ENCODE measurements at places on chromosomes 1 and 21. TPM values are rescaled to one million over a fixed set of nuclear protein-coding genes. Genes with fewer than 3 reads are reported as not detected.

GRCh38 chr1:61254634-61255357 is 172.4 kb downstream of the NFIA start:
- H3K36me3 ChIP-seq, result peaks cover 2% of the 10 kb centered on the region
- peak; percentile 42 for DNase-seq
- peaks cover 27% of the 10 kb centered on the region for H3K4me1 ChIP-seq
- peak overlapping the region; percentile 14 for H3K4me3 ChIP-seq

- H3K36me3 ChIP-seq, result peaks cover 29% of the 10 kb centered on the region
- no peaks in the 10 kb centered on the region for H3K4me1 ChIP-seq
- no peak for DNase-seq
- no peak overlapping the region for H3K27ac ChIP-seq
These were observed 25.1 kb upstream of the ASPM start for GRCh38 chr1:197171531-197171930.

- no peaks in the 10 kb centered on the region for H3K36me3 ChIP-seq
- H3K27me3 ChIP-seq, result peaks cover 34% of the 10 kb centered on the region
- peaks cover 22% of the 10 kb centered on the region for H3K4me1 ChIP-seq
- DNase-seq, result no peak
These were observed 96.9 kb upstream of the TARDBP start for GRCh38 chr1:10915594-10915993.

DNA sequence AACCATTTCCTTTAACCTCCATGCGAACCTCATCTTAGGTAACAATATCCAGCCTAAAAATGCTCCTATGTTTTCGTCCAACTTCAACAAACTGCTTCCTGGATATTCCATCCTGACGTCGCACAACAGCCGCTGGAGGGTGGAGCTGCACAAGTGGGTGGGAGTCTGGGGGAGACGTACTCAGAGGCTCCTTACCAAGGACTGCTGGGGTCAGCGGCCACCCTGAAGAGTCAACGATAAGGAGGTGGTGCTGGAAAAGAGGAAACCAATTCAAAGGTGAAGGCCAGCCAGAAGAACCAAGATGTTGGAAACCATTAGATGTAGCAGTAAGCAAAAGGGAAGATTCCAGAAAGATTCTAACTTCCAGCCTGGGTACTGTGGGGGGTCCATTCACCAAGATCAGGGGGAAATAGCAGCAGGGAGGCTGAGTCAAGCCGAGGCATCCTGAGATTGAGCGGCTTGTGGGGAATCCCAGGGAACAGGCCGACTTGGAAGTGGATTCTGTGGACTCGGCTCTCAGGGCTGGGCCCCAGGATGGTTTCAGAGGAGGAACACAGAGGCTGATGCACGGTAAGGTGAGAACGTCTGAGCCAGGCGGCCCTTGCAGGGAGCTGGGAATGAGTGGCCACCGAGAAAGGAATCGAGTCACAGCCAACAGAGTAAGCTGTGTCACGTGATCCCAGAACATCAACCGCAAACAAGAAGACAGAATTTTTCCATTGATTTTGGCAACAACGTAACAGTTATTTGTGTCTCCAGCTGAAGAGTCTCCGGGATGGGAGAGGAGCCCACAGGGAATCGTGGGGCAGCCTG is 375.7 kb downstream of the NPHP4 start:
- H3K36me3 ChIP-seq, result no peaks in the 10 kb centered on the region
- no peaks in the 10 kb centered on the region for H3K4me1 ChIP-seq
- peak; percentile 12 for DNase-seq
- H3K27ac ChIP-seq, result no peak overlapping the region
- no peak overlapping the region for H3K4me3 ChIP-seq

DNA sequence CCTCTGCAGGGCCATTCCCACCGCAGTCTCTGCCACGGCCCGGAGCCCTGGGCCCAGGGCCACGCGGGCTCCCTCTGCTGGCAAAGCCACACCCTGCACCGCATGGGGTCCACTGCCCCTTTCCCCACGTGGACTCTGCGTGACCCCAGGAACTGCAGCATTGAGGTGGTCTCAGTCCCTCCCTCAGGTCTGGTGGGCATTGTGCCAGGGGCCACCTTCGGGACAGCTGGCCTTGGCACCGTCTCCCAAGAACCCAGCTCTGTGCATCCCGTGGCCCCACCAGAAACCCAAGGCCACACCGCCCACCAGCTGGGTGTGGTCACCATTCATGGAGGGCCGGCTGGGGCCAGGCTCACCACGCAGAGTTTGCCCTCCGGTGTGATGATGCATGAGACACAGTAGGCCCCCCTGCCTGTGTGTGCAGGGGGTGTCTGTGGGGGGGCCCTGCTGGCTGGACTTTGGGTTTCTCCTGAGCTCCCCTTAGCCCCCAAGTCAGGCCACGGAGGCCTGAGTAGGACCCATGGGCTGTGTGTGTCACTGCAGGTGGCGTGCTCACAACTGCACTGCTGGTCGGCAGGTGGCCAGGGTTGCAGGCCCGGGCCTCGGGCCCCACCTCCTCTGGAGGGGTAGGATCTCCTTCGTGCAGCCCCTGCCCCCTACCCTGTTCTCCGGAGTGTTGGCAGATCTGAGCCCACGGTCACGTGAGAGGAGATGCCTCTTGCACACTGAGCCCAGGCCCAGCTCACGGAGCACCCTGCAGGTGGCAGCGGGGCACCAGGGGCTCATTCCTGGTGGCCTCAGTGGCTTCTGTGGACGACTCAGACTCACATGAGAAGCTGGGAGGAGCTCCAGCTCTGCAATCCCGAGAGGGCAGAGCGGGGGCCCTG is 5.8 kb downstream of the VWA1 start:
- H3K27me3 ChIP-seq, result peaks cover 5% of the 10 kb centered on the region
- peaks cover 1% of the 10 kb centered on the region for H3K4me1 ChIP-seq
- no peak overlapping the region for H3K27ac ChIP-seq
- no peak overlapping the region for H3K4me3 ChIP-seq
- no peaks in the 10 kb centered on the region for H3K36me3 ChIP-seq

DNA sequence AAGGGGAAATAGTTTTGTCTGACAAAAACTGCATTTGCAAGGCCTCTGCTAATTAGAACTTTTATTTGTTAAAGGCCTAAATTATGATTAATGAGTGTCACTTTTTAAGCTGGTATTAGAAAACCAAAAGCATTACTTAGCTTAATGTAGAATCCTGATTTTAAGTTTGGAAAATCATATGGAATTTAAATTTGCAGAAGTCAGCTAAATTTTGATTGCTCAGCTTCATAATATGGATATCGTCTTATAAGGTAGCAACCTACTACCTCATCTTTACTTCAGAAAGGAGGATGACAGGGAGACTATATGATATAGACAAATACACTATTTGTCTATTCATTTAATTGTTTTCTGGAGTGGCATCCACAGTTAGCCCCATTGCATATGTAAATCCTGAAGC is 114.0 kb downstream of the USP25 start:
- H3K36me3 ChIP-seq, result peaks cover 10% of the 10 kb centered on the region
- no peak for DNase-seq
- H3K4me1 ChIP-seq, result no peaks in the 10 kb centered on the region
- H3K4me3 ChIP-seq, result no peak overlapping the region

- H3K27me3 ChIP-seq, result peaks cover 3% of the 10 kb centered on the region
- H3K27ac ChIP-seq, result no peak overlapping the region
- no peaks in the 10 kb centered on the region for H3K36me3 ChIP-seq
- no peak overlapping the region for H3K4me3 ChIP-seq
- H3K4me1 ChIP-seq, result no peaks in the 10 kb centered on the region
- DNase-seq, result no peak
These were observed 83.6 kb downstream of the GRIK3 start for GRCh38 chr1:36950604-36951291.

GRCh38 chr1:200090252-200091159 is 63.0 kb downstream of the NR5A2 start:
- peaks cover 21% of the 10 kb centered on the region for H3K27me3 ChIP-seq
- H3K4me1 ChIP-seq, result no peaks in the 10 kb centered on the region
- H3K27ac ChIP-seq, result no peak overlapping the region
- H3K4me3 ChIP-seq, result no peak overlapping the region
- DNase-seq, result no peak

DNA sequence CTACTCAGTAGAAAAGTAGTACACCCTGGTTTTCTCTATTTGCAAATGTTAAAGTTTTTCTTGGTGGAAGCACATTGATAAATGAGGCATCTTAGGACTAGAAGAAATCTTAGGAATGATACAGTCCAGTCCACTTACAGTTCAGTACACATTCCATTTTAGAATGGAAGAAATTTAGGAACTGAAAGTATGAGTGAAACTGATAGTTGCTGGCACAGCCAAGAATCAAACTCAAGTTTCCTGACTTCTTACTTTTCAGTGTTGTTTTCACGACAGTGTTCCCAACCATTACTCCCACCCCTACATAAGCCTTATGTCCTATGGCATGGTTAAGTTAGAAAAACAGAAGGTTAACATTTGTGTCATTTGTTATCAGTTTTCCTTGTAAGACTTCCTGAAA is 258.5 kb downstream of the BACH1 start:
- H3K4me3 ChIP-seq, result no peak overlapping the region
- H3K36me3 ChIP-seq, result no peaks in the 10 kb centered on the region
- no peak overlapping the region for H3K27ac ChIP-seq
- no peaks in the 10 kb centered on the region for H3K27me3 ChIP-seq

GRCh38 chr1:104780470-104781078 is 1030.9 kb downstream of the AMY1C start:
- no peak overlapping the region for H3K4me3 ChIP-seq
- H3K36me3 ChIP-seq, result no peaks in the 10 kb centered on the region
- no peak for DNase-seq
- no peak overlapping the region for H3K27ac ChIP-seq
- no peaks in the 10 kb centered on the region for H3K4me1 ChIP-seq

DNA sequence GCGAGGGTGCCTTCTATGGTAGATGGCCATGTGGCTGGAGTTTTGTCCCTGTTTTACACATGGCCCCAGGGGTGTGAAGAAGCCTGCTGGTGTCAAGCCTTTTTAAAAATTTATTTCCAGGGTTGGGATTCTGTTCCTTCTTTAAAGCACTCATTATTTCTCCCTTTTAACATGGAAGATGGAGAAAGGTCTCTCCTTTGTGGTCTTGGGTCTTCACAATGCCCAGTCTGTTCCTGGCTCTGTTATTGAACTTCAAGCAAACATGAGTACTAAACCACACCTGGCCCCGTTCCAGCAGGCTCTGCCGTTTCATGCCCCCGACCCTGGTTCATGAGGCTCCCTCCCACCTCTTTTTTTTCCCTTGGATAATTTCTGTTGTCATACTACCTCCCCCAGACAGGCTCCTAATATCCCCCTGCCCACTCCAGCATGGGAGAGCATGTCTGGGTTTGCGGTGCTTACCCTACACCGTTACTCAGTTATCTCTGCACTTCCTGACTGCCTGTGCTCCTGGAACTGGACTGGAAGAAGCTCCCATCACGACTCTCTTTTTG is 121.2 kb upstream of the KIAA0040 start:
- DNase-seq, result no peak
- no peak overlapping the region for H3K27ac ChIP-seq
- peaks cover 17% of the 10 kb centered on the region for H3K27me3 ChIP-seq
- no peak overlapping the region for H3K4me3 ChIP-seq

- H3K27ac ChIP-seq, result no peak overlapping the region
- peaks cover 13% of the 10 kb centered on the region for H3K4me1 ChIP-seq
These were observed 99.9 kb upstream of the TLR5 start for GRCh38 chr1:223242971-223243370.

GRCh38 chr1:31707711-31708110 is 3.9 kb upstream of the COL16A1 start:
- DNase-seq, result peak; percentile 49
- no peak overlapping the region for H3K27ac ChIP-seq
- H3K4me3 ChIP-seq, result no peak overlapping the region
- peaks cover 40% of the 10 kb centered on the region for H3K4me1 ChIP-seq

DNA sequence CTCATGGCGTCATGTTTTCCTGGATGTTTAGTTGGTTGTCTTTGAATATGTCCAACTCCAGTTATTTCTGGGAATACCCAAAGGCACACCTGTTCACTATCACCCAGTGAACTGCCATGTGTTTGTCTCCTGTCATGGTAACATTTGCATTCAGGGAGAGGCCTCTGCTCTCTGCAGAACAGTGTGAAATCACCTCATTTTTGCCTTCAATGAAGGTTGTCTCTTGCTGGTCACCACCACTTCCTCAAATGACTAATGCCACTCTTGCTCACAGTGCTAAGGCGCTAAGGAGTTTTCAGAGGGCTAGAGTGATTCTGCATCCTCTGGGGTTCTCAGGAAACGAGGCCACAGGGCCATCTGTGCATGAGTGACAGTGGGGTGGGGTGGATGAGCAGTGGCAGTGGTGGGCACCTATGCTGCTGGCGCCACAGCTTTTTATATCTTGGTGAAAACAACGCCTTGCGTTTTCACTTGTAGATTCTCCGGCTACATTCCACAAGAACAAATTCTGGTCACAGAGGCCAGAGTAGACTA is 60.0 kb upstream of the ATP5PO start:
- H3K27me3 ChIP-seq, result no peaks in the 10 kb centered on the region
- H3K4me1 ChIP-seq, result peaks cover 83% of the 10 kb centered on the region

- no peak for DNase-seq
- no peak overlapping the region for H3K27ac ChIP-seq
- no peaks in the 10 kb centered on the region for H3K4me1 ChIP-seq
- peaks cover 4% of the 10 kb centered on the region for H3K27me3 ChIP-seq
These were observed 28.0 kb upstream of the RNF2 start for GRCh38 chr1:185017338-185017737.

DNA sequence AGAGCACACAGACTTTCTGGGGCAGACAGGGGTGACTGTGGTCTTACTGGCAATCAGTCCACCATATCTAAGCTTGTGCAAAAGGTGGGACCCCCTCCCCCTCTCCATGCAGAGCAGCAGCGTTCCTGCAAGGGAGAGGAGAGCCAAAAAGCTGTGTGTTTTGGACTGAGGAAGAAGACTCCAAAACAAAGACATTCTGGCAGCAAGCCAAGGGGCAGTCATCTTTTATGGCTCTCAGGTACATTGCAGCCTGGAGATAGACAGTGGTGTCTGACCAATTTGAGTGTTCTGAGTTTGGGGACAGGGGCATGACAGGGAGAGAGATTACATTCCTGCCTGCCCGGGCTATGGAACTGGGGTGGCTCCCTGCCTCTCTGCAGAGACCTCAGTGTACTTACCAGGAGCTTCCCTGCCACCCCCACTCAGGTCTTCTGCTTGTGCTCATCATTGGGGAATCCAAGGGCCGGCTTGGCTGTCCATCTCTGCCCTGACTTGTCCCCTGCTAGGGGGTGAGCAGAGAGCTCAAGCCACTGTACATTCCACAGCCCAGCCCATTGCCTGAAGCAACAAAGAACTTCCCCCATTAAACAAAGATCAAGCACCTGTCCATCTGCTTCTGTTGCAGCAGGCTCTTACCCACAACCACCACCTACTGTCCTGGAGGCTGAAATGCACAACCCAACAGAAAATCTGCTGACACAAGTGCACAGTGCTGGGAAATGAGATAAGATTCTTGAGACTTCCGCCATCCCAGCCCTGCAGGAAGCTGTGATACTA is 131.1 kb downstream of the EVI5 start:
- DNase-seq, result no peak
- H3K36me3 ChIP-seq, result peaks cover 9% of the 10 kb centered on the region
- H3K27ac ChIP-seq, result no peak overlapping the region

GRCh38 chr1:114079596-114080190 is 74.0 kb downstream of the SYT6 start:
- no peak overlapping the region for H3K27ac ChIP-seq
- H3K36me3 ChIP-seq, result no peaks in the 10 kb centered on the region
- peaks cover 7% of the 10 kb centered on the region for H3K27me3 ChIP-seq
- H3K4me3 ChIP-seq, result no peak overlapping the region

The PRR9 gene
- total RNA-seq, result not detected

The LRRC39 gene
- 0.82 TPM for total RNA-seq

The ALX3 gene
- total RNA-seq, result not detected

The NECAP2 gene
- total RNA-seq, result 88.3 TPM

The TSACC gene
- not detected for total RNA-seq

The PDE9A gene
- 2.0 TPM for total RNA-seq

The HJV gene
- not detected for total RNA-seq

The XCL1 gene
- 46.7 TPM for total RNA-seq

The H3-3A gene
- 451 TPM for total RNA-seq

The ATP6V1G3 gene
- not detected for total RNA-seq

The CGN gene
- total RNA-seq, result 0.70 TPM

The TDRD10 gene
- not detected for total RNA-seq

The DFFA gene
- 45.1 TPM for total RNA-seq

The LYPD8 gene
- not detected for total RNA-seq

The ATP5PB gene
- 266 TPM for total RNA-seq

All from activated CD8-positive, alpha-beta memory T cell treated with anti-CD3 and anti-CD28 coated beads, Interleukin-2, amount 10 ng/mL, durations not matched to agents 7 days and 5 days (primary cell).